LHCN-M2 (cell line): ENCODE measurements at places on chromosomes 16 and 17. TPM values are rescaled to one million over a fixed set of nuclear protein-coding genes. Genes with fewer than 3 reads are reported as not detected.

DNA sequence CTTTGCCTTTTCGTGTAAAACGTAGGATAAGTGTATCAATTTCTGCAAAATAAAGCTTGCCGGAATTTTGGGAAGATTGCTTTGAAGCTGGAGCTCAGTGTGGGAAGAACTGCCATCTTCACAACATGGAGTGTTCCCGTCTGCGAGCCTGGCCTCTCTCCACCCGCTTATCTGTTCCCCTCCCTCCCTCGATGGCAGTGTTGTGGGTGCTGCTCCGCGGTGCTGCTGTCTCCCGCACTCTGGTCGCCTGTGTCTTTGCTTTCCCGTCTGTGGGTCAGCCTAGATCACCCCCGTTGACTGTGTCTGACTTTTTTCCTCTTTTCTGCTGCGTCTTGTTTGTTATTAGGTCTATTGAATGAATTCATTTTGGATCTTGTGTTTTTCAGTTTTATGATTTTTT, 17.0 kb downstream of the ACSF3 start:
- DNase-seq = no peak

GRCh38 chr17:15957206-15957605, 12.3 kb downstream of the ADORA2B start:
- DNase-seq = no peak

DNA sequence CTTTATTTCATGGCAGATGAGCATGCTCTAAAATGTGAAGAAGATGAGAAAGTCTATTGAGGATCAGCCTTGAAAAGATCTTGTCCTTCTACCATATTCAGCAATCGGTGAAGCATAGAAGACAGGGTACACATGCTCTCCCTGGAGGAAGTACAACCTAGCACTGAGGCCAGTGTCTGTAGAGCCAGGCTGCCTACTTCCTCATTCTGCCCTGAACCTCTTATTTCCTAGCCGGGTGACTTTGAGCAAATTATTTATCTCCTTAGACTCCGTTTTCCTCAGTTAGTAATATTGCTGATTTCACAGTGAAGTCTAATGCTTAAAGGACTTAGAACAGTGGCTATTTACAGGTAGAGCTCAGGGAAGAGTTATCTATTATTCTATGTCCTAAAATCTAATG, 58.4 kb downstream of the TMEM100 start:
- no peak for DNase-seq

- DNase-seq = no peak
Measured at GRCh38 chr16:81521141-81521626, 76.6 kb downstream of the CMIP start.

DNA sequence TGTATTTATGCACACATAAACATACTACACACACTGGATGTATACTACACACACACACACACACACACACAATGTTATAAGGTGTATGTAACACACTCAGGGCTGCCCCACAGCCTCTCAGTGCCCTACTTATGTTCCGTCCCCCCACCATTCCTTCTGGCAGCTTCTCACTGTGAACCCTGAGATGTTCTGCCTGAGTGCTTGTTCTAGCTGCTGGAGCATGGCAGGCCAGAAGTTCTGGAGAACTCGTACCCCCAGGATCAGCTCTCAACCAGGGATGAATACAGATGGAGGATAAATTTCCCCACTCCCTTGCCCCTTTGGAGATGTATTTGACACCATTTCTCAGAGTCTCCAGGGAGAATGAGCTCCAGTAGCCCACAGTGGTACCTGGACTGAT, 76.4 kb downstream of the CDH13 start:
- DNase-seq = no peak

PIGW gene
- 11.1 and 12.5 TPM in 2 replicates for total RNA-seq
